ENCODE measurements at places on chromosomes 1 and 21.

DNA sequence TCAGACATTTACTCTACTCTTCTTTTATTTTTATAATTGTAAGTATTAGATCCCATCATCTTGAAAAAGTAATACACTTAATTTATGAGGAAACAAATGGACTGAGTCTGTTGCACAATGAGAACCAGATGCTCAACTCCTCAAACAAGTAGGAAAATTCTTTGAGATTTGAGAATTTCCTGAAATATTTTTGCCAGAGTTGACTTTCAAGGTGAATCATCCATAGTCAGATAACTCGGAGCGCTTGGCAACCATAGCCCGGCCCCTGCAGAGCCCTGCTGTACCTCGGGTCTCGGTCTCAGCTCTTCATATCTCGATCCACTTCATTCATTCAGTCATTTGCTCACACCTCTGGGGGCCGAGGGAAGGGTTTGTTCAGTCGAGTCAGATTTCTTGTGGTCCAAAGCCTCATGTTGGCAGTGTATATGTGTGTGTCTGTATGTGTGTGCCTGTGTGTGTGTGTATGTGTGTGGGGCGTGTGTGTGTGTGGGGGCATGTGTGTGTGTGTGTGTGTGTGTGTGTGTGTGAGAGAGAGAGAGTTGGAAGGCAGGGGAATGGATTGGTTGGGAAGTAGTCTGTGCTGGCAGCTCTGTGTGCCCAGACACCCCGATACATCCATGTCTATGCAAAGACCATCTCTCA, 18.1 kb upstream of the PCP4 start:
- no peak for DNase-seq

GRCh38 chr1:186240436-186240835, 134.6 kb downstream of the TPR start:
- no peak for DNase-seq

- no peak for DNase-seq
Measured at GRCh38 chr21:41445465-41445862, 19.4 kb downstream of the MX1 start.

GRCh38 chr21:32653326-32653901, 41.2 kb upstream of the CFAP298 start:
- no peak for DNase-seq
